Epithelial cell of alveolus of lung (primary cell): ENCODE measurements at places on chromosomes 4 and X. TPM values are rescaled to one million over a fixed set of nuclear protein-coding genes. Genes with fewer than 3 reads are reported as not detected.

The LIMCH1 gene
- 1.4 and 11.7 TPM in 2 replicates for total RNA-seq

The RAB33A gene
- 4.8 TPM in 1 of 2 replicates, not detected in the other for total RNA-seq

The ZCCHC12 gene
- total RNA-seq, result not detected in 2 replicates

The LUZP4 gene
- not detected in 2 replicates for total RNA-seq

The PNMA3 gene
- total RNA-seq, result not detected in 2 replicates

The SOWAHD gene
- total RNA-seq, result not detected in 2 replicates
